ENCODE measurements at places on chromosomes 16 and 17.

GRCh38 chr16:84518804-84519341, 14.4 kb upstream of the MEAK7 start:
- no peak for DNase-seq

DNA sequence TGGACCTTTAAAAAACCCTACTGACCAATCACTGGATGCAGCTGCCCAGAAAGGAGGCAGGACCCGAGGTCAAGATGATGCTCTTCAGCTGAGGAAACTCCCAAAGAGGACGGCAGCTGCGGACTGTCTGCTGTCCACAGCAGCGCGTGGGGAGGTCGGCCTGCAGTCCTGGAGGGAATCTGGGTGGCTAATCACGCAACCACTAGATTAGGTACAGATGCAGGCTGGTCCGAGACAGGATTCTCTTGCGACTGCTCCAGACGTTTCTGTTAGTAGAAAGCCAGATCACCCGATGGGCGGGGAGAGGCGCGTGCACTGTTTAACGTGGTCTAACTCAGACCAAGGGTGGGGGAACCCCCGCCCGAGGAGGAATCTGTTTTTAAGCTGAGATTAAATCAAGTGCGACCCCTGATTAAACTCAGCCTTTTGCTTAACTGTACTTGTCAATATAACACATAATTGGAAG, 8.8 kb downstream of the CTRB2 start:
- no peak for DNase-seq

DNA sequence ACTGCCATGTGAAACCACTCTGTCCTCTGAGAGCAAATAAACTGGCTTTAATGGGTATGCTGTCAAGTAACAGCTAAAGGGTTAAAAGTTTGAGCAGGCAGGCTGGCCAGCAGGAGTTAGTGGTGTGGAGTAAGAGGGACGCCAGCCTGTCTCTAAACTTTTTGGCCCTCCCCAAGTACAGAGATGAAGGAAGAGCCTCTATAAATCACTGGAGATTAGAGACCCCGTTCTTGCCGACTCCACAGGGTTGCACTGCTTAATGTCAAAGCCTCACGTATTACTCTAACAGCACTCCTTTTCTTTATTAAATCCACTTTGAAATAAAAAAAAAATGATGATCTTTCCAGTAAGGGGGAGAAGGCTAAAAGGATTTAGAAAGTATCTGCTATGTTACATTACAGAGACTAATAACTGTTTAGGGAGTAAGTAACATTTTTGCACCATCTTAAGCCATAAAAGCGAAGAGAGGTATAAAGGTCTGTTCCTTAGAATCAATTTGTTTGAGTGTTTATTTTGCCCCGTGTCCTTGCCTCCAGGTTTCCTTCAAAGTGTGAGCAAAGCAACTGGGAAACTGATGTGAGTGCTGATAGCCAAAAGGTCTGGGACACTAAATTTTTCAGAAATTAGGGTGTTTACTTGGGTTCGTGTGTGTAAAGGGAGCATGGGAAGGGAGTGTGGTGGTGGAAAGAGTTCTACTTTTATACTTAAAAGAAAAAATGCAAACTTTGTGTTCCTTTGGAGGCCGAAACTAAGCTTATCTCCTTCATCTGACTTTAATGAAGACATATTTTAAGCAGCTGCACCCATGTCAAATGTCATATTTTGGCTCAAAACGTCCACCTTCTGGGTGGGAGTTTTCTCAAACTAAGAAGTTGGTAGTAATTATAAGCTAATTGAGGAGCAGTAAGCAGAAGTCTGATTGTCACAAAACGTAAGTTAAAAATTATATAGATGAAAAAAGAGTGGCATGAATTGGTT, 109.9 kb upstream of the TBX2 start:
- no peak for DNase-seq

- no peak for DNase-seq
These were observed 155.7 kb downstream of the CCDC182 start for GRCh38 chr17:57589151-57590034.

DNA sequence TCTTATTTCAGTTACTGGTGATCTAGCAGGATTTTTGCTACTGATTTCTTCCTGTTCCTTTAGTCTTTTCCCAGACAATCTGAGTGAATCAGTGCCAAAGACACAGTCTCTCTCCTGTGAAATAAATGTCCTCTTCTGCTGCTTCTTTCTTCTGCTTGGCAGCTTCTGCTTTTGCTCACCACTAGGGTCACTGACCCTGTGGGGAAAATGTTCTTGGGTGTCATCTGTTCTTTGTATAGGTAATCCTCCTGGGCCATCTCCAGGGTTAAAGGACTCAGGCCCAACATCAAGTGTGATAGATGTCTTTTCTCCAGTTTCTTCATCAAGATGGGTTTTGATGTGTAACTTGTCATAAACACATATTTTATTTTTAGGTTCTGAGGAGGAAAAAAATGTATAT, 5.2 kb downstream of the PALB2 start:
- DNase-seq: no peak

DNA sequence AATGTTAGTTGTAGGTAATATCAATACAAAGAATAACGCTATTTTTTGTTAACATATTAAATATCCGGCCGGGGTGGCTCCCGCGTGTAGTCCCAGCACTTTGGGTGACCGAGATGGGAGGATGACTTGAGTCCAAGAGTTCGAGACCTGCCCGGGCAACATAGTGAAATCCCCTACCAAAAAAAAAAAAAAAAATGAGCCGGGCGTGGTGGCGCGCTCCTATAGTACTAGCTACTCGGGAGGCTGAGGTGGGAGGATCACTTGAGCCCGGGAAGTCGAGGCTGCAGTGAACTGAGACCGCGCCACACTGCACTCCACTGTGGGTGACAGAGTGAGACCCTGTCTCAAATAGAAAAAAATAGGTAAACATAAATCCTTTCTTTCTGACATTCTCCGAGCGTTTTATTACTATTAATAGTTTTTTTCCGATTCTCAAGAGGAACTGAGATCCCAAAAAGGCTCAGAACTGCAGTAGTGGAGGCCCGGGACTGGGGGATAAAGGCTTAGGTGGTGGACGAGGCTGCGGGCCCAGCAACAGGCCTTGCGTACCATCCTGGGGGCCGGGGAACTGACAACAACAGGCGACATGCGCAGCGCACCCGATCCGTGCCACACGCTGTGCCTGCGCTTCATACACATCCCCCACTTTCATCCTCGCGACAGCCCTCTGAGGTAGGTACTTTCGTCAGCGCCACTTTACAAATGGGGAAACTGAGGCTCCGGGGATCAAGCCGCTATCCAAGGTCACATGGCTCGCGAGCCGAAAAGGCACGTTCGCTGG, 919 bp downstream of the N4BP1 start:
- DNase-seq: no peak

DNA sequence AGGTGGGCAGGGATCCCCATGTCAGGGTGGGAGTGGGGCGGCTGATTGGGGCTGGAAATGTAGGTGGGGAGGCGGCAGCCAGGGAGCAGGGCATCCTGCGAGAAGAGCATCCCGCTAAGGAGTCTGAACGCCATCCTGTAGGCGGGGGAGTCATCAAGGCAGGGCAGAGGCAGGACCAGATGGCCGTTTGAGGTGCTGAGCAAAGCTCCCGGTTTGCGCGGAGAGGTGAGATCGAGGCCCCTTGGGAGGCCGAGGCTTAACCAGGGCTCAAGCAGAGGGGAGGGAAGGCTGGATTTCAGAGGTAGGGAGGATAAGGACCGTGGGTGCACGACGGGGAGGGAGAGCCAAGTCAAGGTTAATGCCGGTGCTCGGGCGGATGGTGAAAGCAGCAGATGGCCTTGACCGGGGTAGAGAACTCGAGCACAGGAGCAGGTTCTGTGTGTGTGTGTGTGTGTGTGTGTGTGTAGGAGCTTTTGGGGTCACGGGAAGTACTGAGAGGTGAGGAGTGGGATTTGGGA, 472 bp upstream of the NME2 start:
- DNase-seq: no peak

- no peak for DNase-seq
These were observed 18.2 kb downstream of the DEF8 start for GRCh38 chr16:89966756-89967155.

DNA sequence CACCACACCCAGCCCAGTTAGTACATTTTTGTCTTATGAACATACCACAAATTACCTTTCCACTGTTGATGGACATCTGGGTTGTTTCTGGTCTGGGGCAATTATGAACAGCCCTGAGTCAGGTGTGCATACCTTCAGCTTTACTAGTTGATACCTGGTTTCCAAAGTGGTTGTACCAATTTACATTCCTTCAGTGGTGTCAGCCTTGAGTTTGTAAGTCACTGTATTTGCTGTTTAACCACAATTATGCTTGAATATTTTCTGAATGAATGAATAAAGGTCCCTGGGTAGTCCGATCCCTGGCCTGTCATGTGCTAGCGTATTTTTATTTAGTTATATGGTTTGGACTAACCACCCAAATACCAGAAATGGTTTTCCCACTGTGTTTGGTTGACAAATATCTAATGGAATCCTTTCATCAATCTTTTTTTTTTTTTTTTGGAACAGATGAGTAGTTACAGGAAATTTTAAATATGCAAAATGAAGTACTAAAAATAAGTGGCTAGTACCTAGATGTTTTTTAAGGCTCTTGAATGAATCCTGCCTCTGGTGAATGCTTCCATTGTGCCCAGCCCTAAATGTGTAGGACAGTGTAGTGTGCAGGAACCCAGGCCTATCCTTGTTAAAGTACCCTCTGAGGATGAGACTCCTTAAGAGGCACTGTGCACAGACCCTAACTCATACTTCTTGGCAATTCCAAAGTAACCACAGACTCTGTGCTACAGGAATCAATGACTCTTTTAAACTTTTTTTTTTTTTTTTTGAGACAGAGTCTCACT, 3.7 kb downstream of the DUSP14 start:
- DNase-seq: no peak

DNA sequence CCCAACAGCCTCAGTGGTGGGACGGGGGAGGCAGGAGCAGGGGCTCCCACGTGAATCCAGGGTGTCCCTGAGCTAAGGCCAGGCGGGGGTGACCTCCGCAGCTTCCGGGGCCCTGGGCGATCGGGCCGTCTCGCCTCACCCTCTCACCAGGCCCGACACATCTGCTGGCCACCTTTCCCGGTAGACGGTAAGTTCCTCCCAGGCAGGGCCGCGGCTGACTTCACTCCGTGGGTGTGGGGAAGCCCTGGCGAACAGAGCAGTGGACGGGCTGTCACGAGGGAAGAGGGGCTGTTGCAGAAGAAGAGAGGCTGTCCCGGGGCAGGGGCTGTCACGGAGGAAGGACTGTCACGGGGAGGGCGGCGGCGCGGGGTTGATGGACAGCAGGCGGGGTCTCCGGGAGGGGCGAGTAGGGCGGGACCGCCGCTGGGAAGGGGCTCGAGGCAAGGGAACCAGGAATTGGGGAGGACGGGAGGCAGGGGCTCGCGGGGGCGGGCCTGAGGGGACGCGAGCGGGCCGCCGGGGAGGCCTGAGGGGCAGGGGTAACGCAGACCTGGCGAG, 498 bp downstream of the PKMYT1 start:
- DNase-seq: no peak

DNA sequence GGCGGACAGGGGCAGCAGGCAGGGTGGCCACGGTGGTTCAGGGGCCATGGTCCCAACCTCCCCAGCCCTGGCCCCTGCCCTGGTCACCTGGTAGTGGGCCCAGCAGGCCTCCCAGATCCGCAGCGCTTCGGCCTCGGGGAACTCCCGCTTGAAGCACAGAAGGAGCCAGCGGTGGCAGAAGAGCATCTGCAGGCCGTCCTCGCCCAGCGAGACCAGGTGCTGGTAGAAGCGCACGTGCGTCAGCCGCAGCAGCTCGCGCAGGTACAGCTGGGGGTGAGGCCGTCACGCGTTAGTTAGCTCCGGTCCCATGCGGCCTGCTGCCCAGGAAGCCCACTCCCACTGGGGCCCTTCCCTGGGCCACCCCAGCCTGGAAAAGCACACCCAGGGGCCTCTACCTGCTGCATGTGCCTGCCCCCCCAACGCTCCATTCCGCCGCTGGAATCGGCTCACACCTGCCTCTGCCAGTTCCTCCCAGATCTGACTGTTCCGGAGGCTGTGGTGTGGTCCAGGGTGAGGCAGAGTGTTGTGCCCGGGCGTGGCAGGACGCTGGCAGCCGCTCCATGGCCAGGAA, 90.8 kb downstream of the TBC1D16 start:
- DNase-seq: no peak

DNA sequence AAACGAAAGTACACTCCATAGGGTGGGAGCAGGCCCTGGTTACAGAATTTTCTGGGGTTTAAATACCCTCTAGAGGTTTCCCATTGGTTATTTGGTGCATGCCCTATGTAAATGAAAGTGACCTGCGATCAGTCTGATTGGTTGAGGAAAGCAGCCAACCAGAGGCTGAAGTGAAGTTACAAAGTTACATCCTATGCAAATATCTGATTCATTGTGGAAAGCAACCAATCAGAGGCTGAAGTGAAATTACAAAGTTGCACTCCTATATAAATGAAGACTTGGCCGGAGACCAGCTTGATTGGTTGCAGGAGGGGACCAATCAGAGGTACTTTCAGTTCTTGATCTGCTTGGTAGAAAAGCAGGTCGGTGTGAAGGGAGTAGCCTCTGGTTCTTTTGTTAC, 24.4 kb downstream of the NAA60 start:
- DNase-seq: no peak

GRCh38 chr17:42682722-42683403, 532 bp downstream of the CNTNAP1 start:
- no peak for DNase-seq

- DNase-seq: no peak
These were observed 92.0 kb downstream of the CYLD start for GRCh38 chr16:50833929-50834328.

- no peak for DNase-seq
These were observed 110.4 kb downstream of the PITPNC1 start for GRCh38 chr17:67487506-67487905.

GRCh38 chr17:2444382-2444781, 43.5 kb upstream of the MNT start:
- no peak for DNase-seq

DNA sequence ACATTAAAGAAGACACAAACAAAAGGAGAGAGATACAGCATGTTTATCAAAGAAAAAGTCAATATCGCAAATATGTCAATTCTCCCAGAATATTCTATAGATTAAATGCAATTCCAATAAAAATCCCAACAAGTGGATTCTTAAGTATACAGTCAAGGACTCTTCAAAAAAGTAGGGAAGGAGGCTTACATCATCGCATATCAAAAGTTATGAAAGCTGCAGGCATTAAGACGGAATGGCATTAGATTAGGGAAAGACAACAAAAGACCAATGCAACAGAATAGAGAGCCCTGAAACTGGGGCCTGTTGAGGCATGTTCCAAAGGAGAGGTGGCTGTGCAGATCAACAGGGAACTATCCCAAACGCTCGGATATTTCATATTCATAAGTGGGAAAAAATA, 76.0 kb downstream of the MARCHF10 start:
- DNase-seq: no peak

GRCh38 chr16:54645345-54645744, 285.3 kb upstream of the IRX5 start:
- DNase-seq: no peak
